ENCODE measurements at places on chromosomes 3 and 15.

- DNase-seq: peak; percentile 80
Observed at GRCh38 chr15:66698318-66698961, 3.6 kb upstream of the SMAD6 start.

GRCh38 chr3:197445896-197446699 is 109.7 kb downstream of the BDH1 start:
- DNase-seq: no peak

DNA sequence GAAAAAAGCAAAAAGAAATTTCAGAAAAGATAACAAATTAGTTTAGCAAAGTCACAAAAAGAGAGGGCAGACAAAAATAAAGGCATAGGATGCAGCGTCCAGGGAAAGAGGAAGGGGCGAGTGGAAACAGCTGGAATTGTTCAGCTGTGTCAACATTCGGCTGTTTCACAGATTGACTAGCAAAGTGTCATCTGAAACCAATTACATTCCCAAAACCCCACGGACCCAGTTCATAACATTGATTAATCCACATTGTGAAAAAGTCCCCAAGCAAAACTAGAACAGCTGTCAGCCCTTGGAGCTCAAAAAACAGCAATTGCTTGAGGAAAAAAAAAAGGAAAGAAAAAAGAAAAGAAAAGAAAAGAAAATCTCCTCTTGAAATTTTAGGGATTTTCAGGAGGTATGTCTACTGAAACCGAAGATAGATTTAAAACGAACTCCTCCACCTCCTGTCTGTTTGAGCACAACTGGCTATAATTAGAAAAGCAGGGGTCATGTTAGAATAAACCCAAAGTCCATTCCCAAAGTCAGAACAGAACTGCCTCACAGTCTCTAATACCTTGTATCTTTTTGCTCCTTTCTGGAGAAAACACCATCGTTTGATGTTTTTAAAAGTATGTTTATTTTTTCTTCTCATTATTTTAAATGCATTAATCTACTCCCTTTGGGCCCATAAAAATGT is 159.6 kb downstream of the RORA start:
- no peak for DNase-seq

DNA sequence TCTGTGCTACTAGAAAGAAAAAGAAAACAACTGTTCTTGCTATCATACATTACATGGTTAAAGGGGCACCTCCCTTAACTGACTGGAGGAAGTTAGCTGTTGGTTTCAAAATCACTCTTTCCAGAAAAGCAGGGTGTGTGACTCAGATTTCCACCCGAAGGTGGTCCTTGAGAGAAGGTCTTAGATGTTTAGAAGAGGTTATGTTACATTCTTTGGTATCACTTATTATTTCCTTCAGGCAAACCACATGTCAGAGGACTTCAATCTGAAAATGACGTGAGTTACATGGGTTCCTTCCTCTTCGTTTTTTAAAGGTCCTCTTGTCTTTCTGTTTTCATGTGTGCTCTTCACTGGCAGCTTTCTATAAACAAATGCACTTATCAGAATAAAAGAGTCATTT is 307.9 kb upstream of the CBLB start:
- DNase-seq: no peak

DNA sequence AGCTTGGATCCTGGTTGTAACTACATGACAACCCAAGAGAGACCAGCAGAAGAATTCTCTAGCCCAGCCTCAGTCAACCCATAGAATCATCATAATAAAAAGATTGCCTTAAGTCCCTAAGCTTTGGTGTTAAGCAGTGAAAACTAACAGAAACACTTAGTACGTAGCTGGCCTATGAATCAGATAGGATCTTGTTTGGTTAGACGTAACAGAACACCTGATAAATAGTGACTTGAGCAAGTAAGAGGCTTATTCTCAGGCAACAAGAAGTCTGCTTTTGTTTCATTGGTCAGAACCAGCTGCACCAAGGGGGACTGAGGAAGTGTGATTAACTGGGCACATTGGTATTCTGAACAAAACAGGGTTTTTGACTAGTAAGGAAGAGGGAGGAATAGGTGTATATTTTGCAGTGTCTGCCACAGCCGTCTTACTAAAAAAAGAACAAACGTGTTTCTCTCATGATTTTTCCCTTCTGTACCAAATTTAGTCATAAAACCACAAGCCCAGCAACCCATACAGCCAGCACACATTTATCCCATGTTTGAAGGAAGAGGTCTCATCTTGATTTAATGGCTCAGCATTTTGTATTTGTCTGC is 53.3 kb upstream of the GLCE start:
- no peak for DNase-seq

DNA sequence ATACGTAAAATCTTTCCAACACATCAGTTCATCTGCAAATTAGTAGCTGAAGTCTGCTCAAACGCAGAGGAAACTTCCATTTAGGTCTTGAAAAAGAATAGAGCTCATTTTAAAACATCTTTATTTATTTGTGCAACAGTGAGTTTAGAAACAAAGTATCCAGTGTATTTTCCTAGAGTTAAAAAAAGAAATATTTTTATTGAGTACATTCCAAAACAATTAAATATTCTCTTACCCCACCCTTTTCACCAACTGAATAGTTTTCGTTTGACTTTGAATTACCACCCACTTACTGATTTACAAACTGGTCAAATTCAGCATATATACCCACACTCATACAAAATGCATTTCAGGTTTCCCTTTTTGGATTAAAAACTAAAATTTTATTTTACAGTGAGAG is 104.7 kb downstream of the ZBTB20 start:
- DNase-seq: no peak

All from Calu3 (cell line).